H1 (cell line): ENCODE measurements at places on chromosomes 7 and 10.

DNA sequence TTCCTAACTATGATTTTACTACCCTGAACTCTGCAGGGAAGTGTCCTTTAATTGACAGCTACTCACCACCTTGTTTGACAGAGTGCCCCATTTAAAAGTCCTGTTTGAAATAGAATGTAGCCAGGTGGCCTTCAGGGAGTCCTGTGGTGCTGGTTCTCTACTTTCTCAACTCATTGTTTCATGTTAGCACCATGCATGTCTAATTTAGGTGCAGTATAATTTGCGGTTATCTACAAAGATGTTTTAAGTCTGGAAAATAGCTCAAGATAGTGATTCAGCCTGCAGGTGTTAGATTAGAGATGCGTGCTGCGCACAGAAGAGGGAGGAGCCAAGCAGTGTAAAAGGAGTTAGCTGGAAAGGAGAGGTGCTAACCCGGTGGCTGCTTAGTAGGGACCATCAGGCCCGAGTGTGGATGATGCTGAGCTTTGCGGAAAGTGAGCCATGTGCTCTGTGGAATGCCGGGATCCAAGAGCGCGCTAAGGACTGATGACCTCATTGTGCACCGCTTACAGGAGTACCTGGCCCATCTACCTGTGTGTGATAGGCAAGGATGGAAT lies 1.2 kb downstream of the CCM2 start:
- no peak for DNase-seq

- DNase-seq = no peak
Measured at GRCh38 chr10:1650542-1651269, 86.6 kb downstream of the ADARB2 start.

DNA sequence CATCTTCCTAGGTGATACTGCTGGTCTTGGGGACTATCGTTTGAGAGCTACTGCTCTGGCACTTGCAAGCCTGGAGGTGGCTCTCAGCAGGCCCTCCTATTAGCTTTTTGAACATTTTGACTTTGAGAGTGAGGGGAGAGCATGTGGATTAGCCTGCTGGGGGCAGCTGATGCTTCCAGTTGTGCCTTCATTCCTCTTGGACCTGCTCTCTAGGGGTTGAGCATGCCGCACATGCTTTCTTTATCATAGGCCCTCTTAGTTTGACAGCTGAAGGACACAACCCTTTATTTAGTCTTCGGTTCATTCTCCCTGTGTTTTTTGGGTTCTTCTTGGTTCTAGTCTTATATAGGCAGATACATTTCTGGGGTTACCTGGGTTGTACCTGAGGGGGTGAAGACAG lies 132.1 kb downstream of the GALNT17 start:
- DNase-seq = no peak

DNA sequence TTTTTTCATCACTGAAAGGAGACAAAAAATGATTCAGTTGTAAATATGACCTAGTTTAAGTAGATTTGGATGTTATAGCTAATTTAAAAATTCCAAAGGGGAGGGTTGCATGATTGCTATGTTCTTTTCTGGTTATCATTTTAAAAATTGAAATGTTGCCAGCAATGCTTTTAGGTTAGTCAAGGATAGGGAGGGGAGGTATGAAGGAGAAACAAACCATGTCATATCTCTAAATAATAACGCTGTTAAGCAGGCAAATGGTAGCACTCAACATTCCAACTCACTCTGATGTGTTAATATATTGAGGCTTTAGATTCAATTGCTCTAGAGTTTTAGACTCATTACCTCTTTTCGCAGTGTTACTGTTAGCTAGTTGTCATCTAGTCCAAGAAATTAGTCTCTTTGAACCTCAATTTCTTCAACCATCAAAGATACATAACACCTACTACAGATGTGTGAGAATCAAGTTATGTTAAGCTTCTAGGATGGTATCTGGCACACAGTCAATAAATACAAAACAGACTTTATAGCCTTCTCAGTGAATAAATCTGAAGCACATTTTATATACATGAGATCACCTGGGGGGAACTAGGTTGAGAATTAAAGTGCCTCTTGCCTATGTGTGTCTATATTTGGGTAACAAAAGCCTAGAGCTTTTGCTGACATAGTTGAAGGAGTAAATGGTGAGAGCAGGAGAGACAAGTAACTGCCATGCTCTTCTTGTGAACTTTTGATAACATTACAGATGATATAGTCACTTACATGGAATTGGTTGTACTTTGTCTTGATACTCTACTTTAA lies 124.9 kb downstream of the CSTF2T start:
- no peak for DNase-seq

DNA sequence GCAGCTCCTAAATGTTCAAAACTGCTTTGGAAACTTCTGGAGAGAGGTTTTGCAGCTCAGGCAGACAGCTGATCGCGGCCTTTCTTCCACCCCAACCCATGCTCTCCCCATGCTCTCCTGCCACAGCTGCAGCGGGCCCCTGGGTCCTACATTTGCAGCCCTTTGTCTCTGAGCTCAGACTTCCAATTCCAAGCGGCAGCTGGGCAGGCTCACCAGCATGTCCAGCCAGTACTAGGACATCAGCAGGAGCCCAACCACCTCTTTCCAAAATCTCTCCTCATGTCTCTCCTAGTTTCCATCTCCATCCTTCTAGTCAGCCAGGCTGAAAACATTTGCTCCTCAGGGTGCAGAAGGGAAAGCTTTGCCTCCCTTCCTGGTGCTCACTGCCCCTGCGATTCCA lies 6.0 kb downstream of the LEP start:
- no peak for DNase-seq
